ENCODE measurements at places on chromosomes 2 and 18. TPM values are rescaled to one million over a fixed set of nuclear protein-coding genes. Genes with fewer than 3 reads are reported as not detected.

- peak; percentile 15 for DNase-seq
These were observed 99.5 kb downstream of the DTNA start for GRCh38 chr18:34809451-34810072.

- DNase-seq: no peak
These were observed 141.0 kb upstream of the BCL2L11 start for GRCh38 chr2:110979471-110980338.

GRCh38 chr18:3852321-3852720 lies 402.3 kb downstream of the TGIF1 start:
- DNase-seq: no peak

- DNase-seq: no peak
These were observed 113.6 kb downstream of the MSH2 start for GRCh38 chr2:47516360-47517104.

GRCh38 chr2:17830053-17831034 lies 14.1 kb downstream of the MSGN1 start:
- peak; percentile 78 for DNase-seq

GRCh38 chr2:181393472-181393871 lies 63.7 kb upstream of the ITGA4 start:
- DNase-seq: peak; percentile 6

DNA sequence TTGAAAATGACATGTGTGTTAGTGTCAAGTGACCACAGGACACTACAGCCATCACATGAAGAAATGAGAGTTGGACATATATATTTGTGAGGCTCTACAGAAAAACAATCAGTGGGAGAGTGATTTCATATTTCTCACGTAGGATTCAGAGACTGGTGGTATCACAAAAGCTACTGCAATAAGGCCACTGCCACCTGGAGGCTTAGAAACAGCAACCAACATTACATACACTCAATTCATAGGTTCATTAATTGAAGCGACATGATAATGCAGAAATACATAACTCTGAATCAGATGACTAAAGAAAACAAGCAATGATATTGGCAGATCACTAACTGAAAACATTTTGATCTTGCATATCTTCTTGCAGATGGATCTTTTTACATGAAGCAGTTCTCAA lies 248.1 kb upstream of the KLHL14 start:
- no peak for DNase-seq

DNA sequence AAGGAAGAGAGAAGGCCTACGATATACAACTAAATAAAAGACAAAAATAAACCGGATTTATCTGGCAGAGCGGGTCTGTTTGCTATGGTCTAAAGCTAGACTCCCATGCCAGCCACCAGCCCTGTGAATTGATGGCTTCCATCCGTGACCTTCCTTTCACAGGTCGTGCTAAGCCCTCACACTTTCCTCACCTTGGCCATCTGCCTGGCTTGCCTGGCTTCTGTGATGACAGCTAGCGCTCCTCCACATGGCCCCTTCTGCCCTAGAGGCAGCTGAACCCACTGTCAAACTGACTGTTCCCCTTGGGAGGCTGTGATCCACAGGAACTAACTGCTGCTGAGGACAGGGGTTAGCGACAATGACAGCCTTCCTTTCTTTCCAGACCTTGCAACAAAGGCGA lies 32.5 kb downstream of the GAREM1 start:
- DNase-seq: no peak

GRCh38 chr2:234548695-234549420 lies 52.0 kb upstream of the ARL4C start:
- no peak for DNase-seq

DNA sequence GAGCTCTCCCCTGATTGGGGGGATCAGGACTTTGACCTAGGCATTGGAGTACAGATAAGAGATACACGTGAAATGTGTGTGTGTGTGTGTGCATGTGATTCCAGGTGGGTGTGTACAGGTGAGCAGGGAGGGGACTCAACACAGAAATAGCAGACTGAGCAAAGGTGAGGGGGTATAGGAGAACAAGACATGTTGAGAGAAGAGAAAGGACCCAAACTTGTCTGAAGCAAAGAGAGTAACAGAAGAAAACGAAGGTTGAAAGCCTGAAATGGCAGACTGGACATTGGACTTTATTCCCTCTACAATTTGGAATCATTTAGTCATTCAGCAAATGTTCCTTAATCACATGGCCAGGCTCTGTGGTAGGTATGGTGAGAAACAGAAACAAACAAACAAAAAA lies 23.3 kb downstream of the MRO start:
- DNase-seq: no peak

- no peak for DNase-seq
These were observed 226.3 kb downstream of the ATAD2B start for GRCh38 chr2:23700627-23701026.

DNA sequence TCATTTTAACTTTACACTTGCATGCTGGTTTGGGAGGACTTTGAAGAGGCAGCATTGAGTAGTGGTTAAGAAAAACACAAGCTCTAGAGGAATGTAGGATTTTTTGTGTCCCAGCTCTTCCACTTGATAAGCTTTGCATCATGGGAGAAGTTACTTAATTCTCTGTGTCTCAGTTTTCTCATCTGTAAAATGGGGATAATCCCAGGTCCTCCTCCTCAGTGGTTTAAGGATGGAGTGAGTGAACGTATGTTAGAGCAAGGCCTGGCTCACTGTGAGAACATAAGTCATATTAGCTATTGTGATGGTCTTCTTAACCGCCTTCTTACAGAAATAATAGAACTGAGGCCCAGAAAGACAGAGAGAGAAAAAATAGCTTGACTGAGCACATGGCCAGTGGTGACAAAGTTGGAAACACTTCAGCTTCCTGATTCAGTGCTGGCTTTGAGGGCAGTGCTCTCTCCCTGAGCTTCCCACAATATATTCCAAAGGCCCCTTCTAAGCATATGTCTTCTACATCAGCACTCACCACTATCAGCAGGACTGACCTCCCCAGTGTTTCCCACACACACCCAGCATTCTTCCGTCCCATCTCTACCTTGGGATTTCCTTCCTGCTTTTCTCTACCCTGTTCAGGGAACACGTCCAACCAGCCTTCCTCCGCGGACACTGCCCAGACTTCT lies 214.9 kb upstream of the TNP1 start:
- no peak for DNase-seq

The CHST9 gene
- not detected for total RNA-seq

The GPBAR1 gene
- total RNA-seq: not detected

- no peak for DNase-seq
These were observed 139.3 kb upstream of the DOK6 start for GRCh38 chr18:69261406-69261805.

DNA sequence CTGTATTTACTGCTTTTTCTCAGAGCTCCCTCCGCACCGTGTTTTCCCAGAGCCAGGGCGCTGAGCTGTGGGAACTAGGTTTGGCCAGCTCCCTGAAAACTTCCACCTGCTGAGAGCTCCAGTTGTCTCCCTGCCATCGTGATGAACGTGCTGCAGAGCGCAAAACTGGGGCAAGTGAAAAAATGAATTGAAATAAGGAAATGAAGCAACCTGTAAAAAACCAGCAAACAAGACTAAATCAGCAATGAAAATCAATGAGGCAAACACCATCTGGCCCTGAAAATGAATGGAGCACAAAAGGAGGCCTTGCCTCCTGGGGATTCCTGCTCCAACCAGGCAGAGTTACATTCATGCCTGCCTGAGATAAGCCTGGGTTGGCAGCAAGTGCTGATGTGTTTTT lies 129.9 kb downstream of the MARCHF4 start:
- DNase-seq: no peak

The COL3A1 gene
- 20.5 TPM for total RNA-seq

The ATIC gene
- 64.4 TPM for total RNA-seq

DNA sequence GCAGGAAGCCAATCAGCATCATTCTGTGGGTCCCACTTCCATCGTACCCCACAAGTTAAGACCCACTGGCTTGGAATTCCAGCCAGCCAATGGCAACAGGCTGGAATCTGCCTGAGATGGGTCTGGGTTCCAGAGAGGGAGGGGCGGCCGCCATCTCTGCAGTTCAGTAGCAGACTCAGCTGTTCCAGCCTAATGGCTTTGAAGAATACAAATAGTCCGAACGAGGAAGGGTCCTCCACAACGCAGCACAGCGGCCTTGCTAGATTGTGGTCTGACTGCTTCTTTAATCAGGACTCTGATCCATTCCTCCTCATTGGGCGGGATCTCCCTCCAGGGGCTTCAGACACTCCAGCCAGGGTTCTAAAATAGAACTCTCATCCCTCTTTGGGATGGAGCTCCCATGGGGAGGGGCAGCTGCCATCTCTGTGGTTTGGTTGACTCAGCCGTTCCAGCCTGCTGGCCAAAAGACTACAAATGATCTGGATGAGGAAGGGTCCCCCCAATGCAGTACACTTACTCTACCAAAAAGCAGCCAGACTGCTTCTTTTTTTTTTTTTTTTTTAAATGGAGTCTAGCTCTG lies 42.7 kb upstream of the PAIP2B start:
- DNase-seq: no peak

- DNase-seq: no peak
These were observed 515.5 kb upstream of the CHAC2 start for GRCh38 chr2:53252115-53252514.

DNA sequence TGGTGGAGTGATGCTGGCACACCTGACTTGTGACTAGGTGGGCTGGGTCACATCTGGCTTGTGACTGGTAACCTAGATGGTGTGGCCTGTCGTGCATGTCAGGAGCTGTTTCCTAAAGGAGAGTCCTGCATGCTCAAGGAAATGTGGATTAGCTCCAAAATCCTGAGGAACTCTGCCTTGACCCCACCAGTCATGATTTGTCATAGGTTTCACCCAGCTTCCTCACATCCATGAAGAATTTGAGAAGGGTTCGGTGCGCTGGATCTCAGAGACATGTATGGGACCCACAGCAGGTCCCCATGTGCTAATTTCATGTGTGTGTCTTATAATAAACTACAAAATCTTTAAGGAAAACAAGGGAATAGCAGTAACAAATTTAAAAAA lies 107.2 kb downstream of the COL6A3 start:
- DNase-seq: no peak

DNA sequence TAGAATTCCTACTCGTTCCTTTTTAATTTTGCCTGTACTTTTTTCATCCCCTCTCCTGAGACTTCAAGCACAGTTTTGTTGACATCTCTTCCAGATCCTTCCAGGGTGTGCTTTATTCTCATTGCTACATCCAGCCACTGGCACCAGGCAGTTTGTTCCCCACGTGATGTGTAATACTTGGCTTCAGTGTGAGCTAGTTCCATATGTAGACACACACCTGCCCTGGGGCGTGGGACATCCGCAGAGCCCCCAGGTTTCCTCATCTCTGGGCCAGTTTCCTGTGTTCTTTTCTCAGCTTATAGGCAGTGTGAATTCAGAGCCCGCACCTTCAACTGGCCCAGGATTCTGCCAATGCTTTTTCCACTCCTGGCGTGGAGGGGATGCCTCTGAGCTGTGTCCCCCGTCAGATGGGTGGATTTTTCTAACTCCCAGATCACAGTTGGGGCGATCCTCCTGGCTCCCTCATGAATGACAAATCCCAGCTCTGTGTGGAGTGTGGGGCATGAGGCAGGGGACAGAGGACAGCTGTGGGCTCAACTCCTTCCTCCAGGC lies 46.6 kb downstream of the DIPK1C start:
- DNase-seq: no peak

- DNase-seq: no peak
These were observed 25.1 kb downstream of the THNSL2 start for GRCh38 chr2:88195246-88195645.

The ATP6V1B1 gene
- 2.3 TPM for total RNA-seq

DNA sequence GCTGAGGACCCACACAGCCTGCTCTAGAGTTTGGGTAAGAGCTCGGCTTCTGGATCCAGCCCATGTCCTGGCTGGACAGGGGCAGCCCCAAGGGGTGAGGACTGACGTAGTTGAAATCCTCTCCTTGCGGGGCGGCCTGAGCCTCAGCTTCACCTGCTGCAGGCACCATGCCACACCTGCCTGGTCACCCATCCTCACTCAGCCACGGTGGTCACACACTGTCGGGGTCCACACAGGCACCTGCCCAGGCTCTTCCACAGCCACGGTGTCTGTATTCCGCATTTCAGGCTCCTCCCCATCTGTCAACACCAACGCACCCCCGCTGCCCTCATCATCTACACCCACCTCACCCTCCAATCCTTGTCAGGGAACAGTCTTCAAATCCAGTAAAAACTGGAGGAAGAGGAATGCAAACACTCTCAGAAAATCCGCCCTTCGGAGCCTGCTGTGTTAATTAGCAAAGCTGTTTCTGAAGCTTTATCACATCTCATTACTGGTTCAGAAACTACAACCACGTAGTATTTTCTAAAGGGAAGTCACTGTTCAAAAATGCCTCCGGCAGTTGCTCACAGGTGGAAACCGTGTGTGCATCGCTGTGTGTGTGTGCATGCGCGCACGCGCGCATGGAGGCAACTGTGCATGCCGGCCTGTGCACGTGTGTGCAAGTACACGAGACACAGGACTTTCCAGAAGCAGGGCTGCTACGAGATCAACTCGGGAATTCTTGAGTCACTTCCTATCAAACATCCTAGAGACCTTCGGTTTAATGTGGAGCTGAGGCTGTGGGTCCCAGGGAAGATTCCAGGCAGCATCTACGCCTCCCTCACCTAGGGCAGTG lies 38.2 kb downstream of the SLC66A2 start:
- no peak for DNase-seq

GRCh38 chr2:65227020-65227455 lies 593 bp upstream of the ACTR2 start:
- DNase-seq: no peak

The OSGEPL1 gene
- total RNA-seq: 24.0 TPM

DNA sequence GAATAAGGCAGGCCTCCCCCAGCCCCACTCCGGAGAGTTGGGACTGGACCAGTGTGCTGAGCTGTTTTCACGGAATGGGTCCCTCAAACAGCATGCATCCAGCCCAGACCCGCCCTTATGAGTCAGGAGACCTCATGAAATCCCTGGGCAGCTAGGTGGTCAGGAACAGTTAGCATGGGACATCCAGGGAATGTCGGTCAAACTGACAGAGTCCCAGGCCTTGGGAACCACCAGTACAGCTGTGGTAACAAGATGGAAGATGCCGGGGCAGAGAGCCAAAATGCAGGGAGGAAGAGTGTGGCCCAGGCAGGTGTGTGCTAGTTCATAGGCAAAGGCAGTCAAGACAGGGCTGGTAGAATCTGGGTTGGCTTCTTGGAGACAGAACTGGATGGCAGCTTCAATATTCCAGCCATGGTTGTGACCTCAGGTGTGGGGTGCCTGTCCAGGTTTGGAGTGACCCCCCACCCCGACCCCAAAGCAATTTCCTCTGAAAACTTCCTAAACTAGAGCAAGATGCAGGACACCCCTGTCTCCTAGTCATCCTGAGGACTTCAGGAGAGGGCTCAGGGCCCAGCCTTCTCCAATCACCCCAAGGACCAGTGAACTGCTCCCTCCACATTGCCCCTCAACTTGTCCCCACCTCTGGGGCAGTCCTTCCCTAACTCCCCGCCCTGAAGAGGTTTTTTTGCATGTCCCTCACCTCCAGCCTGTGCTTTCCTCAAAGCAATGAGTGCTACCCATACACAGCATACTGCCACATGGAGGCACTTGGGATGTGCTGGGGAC lies 46.5 kb downstream of the KCNIP3 start:
- DNase-seq: no peak

GRCh38 chr2:60554646-60555065 lies 1.2 kb upstream of the BCL11A start:
- no peak for DNase-seq

The POTEI gene
- not detected for total RNA-seq

The ITM2C gene
- total RNA-seq: 36.2 TPM

The DSG4 gene
- not detected for total RNA-seq

- no peak for DNase-seq
These were observed 64.1 kb downstream of the TRAPPC12 start for GRCh38 chr2:3443506-3444084.
